ENCODE measurements at places on chromosomes 5 and 9.

DNA sequence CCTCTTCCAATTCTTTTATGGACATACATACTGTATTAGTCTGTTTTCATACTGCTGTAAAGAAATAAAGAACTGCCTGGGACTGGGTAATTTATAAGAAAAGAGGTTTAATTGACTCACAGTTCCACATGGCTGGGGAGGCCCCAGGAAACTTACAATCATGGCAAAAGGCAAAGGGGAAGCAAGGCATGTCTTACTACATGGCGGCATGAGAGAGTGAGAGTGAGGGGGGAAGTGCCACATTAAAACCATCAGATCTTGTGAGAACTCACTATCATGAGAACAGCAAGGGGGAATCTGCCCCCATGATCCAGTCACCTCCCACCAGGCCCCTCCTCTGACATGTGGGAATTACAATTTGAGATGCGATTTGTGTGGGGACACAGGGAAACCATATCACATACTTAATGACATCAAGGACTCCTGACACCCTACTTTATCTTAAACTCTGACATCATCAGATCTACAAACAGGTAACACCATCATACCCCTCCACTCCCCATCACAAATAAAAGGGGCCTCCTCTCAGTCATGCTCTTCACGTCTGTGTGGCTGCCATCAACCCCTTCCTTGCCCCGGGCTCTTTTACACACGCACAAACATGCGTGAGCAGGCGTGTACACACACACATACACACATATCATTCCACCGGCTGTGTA lies 9.7 kb downstream of the ANKRD33B start:
- DNase-seq, result no peak

DNA sequence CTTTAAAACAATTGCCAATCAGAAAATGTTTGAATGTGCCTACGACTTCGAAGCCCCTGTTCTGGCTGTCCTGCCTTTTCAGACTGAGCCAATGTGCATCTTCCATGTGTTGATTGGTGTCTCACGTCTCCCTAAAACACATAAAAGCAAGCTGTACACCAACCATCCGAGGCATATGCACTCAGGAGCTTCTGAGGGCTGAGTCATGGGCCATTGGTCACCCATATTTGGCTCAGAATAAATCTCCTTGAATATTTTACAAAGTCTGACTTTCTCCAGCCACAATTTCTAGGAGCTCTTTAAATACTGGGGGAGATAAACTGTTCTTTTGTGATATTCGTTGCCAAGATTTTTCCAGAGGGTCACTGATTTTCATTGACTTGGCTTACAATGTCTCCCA lies 53.9 kb downstream of the C9orf57 start:
- no peak for DNase-seq

DNA sequence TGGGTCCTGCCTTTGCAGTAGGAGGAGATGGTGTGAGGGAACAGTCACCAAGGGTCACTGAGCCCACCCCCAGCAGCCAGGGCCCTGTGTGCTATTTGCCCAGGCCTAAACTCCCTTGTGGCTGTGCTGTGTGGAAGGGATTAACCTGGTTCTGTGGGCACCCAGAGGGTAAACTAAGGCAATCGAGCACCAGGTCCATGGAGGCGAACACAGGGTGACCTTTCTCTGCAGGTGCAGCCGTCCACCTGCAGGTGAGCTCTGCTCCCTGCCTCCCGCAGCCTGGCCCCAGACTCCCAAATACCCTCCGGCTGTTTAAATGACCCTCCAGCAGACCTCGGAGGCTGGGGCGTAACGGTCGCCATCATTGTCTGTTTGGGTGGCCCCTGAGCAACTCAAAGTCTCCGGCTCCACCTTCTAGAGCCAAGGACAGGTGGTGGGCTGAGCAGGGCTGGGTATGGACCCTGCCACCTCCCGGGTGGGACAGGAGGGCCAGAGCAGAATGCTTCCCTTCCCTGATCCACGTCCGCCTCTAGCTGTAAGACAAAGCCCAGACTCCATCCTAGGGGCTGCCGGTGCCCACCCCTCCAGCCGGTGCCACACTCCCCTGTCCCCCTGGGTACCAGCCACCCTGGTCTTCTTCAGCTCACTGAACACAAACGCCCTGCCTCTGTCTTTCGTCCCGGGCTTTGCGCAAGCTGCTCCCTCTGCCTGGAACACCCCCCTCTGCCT lies 34.1 kb upstream of the FIBCD1 start:
- DNase-seq, result no peak

DNA sequence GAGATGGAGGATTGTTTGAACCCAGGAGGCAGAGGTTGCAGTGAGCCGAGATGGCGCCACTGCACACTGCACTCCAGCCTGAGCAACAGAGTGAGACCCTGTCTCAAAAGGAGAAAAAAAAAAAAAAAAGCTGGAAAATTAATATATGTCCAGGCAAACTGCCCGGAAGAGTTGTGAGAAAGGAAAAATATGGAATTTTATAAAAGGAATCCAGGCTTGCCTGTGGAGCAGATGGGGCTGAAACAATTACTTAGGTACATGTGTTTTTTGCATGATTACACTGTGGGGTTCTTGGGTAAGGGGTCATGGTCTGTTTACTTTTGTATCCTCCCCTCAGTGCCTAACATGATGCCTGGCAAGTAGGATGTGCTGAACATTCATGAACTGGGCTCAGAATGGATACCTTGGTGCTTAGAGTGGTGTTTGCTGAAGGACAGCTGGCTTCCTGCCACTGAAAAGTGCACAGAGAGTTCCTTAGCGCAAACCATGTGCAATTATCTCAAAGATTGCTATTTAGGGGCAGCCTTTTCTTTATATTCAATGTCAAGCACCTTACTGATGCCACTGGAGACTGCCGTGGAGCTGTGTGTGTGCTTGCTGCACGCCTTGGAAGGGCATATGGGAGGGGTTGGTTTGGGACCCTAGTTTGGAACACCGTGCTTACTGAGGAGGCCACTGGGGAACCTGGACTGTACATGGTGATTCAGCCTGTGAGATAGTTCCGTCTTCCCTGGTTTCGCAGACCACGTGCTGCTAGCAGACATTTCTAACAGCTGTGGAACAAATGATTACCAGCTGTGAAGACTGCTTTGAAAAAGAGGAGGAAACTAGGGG lies 78.4 kb downstream of the MAP1B start:
- DNase-seq, result no peak

- DNase-seq, result no peak
These were observed 98.7 kb upstream of the SLC28A3 start for GRCh38 chr9:84439250-84439649.

GRCh38 chr5:146772881-146773466 lies 105.6 kb downstream of the PPP2R2B start:
- no peak for DNase-seq

GRCh38 chr5:124043456-124043855 lies 531.5 kb downstream of the CSNK1G3 start:
- no peak for DNase-seq

GRCh38 chr5:122639033-122639432 lies 135.8 kb upstream of the SNX2 start:
- no peak for DNase-seq

GRCh38 chr9:123662057-123662776 lies 267.7 kb downstream of the DENND1A start:
- DNase-seq, result no peak

DNA sequence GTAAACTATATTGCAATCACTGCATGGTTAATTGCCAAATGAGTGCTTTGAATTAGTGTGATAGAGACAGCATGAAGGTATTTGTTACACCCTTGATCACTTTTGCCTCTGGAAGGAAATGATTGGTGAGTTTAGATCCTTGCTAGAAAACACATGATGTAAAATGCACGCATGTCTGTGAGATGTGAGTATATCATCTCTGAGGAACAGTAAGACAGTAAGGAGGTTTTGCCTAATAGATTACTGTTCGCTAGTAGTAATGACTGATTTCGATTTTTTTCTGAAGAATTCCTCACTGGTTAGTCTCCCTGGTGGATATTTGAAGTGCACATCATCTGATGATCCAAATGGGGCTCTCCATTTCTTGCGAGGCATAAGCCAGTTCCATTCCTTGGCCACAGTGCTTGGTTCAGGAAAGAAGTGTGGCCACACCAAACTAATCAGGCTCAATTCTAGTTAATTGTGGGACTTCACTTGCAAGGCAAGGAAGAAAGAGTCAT lies 156.4 kb upstream of the ADRA1B start:
- DNase-seq, result no peak

DNA sequence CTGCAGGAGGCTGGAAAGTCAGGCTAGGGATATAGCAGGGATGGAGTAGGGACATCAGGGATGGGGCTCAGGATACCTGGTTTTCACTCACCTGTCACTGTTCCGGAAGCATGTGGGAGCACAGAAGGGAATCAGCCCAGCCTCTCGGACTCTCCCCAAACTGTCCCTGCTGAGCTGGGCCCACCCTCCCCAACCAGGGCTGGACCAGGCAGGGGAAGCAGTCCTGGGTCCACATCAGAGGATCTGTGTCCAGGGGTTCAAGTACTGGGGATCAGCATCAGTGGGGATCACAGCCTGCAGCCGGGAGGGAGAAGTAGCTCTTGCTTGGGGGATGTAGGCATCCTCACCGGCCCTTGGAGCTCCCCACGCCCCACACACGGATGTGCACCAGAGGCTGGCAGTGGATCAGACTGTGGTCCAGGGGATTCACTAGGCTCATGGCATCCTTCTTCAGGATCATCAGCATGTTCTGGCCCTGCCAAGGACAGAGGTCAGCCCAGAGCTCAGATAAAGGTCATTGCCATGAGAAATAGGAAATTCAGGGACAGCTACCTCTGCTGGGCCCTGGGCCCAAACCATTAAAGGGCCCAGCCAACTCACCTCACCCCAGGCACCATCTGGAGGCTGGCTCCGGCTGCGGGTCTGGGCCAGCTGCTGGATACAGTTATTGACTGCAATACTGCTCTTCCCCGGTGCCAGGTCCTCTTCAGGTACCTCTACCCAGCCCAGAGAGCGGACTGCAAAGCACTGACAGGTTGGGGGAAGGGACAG lies 2.5 kb downstream of the APBB3 start:
- no peak for DNase-seq

DNA sequence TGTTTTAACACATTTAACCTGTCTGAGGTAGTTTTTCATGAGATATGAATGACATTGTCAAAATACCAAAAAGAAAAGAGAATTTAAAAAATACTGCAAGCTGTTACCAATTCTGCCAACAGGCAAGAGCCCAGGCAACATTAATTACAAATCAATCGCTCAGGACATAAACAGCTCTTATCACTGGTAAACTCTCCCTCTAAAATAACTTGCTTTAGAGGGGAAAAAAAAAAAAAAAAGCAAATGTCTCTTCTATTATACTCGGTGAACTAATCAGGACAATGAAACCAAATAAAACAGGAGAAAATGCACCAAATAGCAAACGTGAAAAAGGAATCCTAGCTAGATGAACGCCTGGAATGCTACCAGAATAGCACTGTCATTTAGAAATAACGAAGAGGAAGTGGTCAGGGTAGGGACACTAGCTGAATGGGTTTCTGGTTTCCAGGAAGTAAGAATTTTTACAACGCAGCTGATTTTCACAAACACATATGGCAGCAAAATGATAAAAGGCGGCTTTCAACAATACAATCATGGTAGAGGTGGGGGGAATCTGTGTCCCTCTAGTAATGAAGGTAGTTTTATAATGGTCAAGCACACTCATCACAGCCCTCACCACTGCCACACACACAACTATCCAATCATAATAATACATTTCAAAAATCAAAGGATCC lies 94.9 kb downstream of the DENND1A start:
- no peak for DNase-seq

GRCh38 chr9:13863112-13863511 lies 450.8 kb downstream of the NFIB start:
- DNase-seq, result peak; percentile 76

DNA sequence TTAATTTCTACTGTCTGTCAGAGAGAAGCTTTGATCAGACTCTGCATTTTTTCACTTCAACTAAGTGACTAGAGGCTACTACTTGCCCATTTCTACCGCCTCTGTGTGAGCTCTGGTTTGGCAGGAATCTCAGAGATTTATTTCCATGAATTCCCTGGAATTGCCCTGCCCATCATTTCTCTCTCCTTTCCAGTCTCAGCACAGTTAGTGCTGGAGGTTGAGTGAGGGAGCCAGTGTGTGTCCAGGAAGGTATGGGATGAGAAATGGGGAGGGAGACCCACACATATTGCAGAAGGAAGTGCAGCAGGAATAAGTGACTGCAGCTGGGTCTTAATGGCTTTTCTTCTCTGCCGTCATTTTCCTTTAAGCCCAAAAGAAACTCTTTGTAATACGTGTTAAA lies 443.1 kb upstream of the ZNF462 start:
- no peak for DNase-seq

DNA sequence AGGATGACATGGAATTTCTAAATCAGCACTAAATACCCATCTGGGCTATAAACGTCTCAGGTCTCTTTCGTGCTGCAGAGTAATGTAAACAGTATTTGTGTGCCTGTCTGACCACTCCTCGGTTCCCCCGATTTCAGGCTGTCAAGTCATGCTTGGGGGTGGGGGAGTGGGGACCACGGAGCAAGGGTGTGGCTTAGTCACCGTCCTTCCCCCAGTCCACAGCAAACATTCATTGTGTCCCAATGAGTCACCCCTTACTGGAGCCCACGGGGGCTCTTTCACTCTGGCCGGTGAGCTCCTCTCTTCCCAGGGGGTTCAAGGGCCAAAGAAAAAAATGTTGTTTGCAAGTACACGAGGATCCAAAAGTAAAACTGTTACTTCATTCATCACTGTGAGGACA lies 72.4 kb upstream of the ICE1 start:
- no peak for DNase-seq

GRCh38 chr5:37918424-37918823 lies 78.6 kb upstream of the GDNF start:
- no peak for DNase-seq

- DNase-seq, result no peak
These were observed 53.0 kb downstream of the NIM1K start for GRCh38 chr5:43244823-43245565.

DNA sequence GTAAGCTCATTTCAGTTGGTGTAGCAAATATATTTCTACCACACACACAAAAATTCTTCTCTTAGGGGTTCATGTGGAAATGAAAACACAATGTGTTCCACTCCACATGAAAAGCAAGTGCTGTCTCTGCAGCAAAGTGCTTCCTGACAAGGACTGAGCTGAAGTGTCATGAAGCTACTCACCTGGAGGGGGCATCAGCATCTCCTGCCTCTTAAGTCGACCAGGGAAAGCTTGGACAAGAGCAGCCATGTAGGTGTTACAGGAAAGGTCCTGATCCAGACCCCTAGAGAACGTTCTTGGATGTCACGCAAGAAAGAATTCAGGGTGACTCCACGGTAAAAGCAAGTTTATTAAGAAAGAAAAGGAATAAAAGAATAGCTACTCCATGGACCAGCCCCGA lies 62.8 kb downstream of the SV2C start:
- no peak for DNase-seq

DNA sequence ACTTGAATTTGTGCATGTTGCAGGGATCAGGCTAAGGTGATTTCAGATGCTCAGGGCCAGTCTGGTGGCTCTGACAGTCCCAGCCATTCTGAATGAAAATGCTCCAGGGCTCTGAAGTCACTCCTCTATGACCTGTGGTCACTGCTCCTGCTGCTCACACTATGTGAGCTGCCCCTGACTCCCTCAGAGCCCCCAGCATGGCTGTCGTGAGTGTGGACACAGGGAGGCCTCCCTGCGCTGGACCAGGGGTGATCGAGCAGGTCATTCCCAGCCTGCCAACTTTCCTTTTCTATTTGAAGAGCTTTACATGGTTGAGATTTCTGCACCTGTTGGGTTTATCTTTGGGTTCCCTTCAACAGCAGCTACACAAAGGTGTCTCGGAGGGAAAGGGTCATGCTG lies 74.5 kb downstream of the WNK2 start:
- no peak for DNase-seq

GRCh38 chr9:120289098-120289497 lies 290.9 kb downstream of the CDK5RAP2 start:
- DNase-seq, result no peak

- DNase-seq, result no peak
These were observed 15.6 kb downstream of the EXOSC3 start for GRCh38 chr9:37769306-37769705.

GRCh38 chr5:33299621-33300208 lies 141.1 kb upstream of the TARS1 start:
- DNase-seq, result no peak
